ENCODE measurements at places on chromosomes 3 and 15. TPM values are rescaled to one million over a fixed set of nuclear protein-coding genes. Genes with fewer than 3 reads are reported as not detected.

DNA sequence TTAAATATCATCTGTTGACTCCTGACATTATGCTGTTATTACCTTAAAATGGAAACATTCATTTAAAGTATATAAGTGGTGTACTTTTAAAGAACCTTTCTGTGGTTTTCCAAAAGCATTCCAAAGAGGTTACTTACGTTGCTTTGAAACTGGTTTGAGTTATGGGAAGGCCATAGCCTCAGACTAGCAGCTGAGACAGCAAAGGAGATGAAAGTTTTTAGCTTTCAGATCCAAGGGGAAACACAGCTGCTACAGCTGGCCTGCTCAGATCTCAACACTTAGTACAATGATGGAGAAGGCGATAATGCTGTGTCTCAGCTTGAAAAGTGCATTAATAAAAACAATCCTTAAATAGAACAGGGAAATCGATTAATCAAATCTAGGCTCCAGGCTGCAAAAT, 921.1 kb downstream of the ROBO1 start:
- H3K4me1 ChIP-seq: peaks cover 15% of the 10 kb centered on the region
- peak; percentile 67 for DNase-seq
- no peaks in the 10 kb centered on the region for H3K36me3 ChIP-seq
- H3K27me3 ChIP-seq: no peaks in the 10 kb centered on the region
- H3K27ac ChIP-seq: no peak overlapping the region
- H3K4me3 ChIP-seq: no peak overlapping the region

DNA sequence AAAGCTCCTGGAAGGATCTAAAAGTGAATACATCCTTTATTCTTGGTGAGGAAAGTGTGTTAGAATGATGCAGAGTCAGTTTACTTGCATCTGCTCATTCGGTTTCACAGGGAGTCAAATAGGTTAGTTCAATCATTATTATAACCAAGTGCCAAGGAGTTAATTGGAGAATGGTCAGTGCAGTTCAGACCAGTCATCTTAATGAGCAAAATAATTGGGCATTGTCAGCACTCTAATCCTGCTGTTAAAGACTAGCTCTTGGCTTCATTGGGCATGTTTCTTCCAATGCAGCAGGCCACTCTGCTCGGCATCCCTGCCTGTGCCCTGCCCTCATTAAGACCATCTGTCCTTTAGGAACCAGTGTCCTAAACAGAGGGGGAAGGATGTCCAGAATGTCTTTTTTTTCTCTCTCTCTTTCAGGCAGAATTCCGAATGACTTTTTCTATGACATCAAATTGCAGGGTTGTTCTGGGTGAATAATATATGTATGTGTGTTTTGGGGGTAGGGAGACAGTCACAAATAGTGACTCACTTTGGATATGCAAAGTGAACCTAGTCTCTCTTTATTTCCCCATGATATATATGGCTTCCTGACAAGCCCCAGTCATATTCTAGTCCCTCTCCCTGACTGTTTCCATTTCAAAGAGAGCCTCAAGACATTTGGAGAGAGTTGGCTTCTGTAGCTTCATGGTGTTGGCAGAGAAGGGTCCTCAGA, 205.4 kb upstream of the TRIM42 start:
- no peak for DNase-seq
- H3K4me1 ChIP-seq: no peaks in the 10 kb centered on the region
- H3K27ac ChIP-seq: no peak overlapping the region
- no peak overlapping the region for H3K4me3 ChIP-seq

DNA sequence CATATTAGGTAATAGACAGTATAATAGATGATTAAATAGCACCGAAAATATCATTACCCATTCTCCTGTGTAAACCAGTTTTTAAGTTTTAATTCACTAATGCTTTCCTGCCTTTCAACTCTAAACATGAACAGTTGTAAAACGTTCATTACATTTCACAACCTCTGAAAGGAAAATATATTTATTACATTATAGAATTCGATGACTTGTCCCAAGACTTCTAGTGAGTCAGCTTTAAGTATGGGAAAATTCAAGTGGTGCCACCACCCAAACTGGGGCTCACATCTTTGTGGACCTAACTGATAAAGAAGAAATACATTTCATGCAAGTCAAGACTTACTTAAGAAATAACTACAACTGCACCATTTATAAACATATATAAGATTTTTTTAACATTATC, 2.0 kb downstream of the TRIM59 start:
- H3K36me3 ChIP-seq: no peaks in the 10 kb centered on the region
- DNase-seq: peak; percentile 77
- peaks cover 37% of the 10 kb centered on the region for H3K4me1 ChIP-seq
- peak overlapping the region; percentile 78 for H3K27ac ChIP-seq
- peak overlapping the region; percentile 83 for H3K4me3 ChIP-seq

DNA sequence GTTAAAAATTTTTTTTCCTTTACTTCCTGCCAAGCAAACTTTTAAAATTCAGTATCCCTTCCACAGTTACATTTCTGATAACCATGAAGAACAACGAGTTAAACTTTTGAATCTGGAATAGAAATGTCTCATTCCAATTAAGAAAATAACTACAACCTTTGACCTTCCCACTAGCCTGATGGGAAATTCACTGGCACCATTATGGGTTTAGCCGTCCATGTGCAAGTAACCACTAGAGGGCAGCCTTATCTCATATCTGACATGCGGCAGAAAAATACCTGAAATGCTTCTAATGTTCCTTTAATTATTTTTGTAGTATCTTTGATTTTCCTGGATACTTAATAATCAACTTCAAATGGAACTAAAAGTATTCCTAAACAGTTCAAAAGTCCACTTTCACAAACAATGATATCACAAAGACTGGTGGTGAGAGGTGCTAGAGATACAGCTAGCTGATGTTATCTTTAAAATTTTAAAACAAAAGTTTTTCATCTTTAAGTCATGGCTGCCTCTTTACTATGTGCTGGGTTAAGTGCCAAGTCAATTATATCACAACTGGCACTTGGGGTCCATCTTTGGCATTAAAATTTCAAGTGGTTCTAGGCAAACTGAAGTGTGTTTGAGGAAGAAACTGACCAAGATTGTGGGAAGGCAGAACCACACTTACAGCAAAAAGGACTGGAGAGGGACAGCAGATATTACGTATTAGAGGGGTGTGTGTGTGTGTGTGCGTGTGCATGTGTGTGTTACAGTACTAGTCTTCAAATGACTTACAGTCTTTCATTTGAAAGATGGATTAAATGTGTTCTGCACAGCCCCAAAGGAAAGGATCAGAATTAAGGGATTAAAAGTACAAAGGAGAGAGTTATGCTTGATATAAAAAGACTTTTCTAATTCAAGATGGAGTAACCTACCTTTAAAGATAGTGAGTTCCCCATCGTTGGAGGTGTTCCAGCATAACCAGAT, 107.1 kb upstream of the ICE2 start:
- peak; percentile 89 for DNase-seq
- no peak overlapping the region for H3K4me3 ChIP-seq
- H3K27me3 ChIP-seq: no peaks in the 10 kb centered on the region

DNA sequence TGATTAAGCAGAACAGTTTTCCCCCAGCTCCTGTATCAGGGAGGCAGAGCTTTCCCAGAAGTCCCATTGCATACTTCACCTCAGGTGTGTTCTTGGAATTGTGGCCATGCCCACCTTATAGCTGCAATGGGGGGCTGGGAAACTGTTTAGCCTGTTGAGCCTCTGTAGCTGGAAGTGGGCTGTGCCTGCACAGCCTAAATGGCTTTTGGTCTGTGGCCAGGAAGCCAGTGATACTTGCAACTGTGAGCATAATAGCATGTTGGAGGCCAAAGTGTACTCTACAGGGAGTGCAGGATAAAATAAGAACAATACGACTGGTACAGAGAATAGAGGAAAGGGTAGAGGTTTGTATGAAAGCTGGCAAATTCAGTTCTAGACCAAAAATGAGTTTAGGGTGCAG, 248.5 kb downstream of the PTPRG start:
- peaks cover 18% of the 10 kb centered on the region for H3K4me1 ChIP-seq
- DNase-seq: no peak
- no peaks in the 10 kb centered on the region for H3K36me3 ChIP-seq
- H3K27ac ChIP-seq: no peak overlapping the region
- no peak overlapping the region for H3K4me3 ChIP-seq
- H3K27me3 ChIP-seq: no peaks in the 10 kb centered on the region

- H3K36me3 ChIP-seq: no peaks in the 10 kb centered on the region
- no peaks in the 10 kb centered on the region for H3K4me1 ChIP-seq
- H3K27ac ChIP-seq: no peak overlapping the region
- no peak overlapping the region for H3K4me3 ChIP-seq
Observed at GRCh38 chr3:153980252-153980590, 141.0 kb upstream of the ARHGEF26 start.

- H3K27me3 ChIP-seq: no peaks in the 10 kb centered on the region
- peak; percentile 90 for DNase-seq
- peak overlapping the region; percentile 56 for H3K4me3 ChIP-seq
- peaks cover 24% of the 10 kb centered on the region for H3K4me1 ChIP-seq
- no peaks in the 10 kb centered on the region for H3K36me3 ChIP-seq
Observed at GRCh38 chr3:133412183-133413132, 12.6 kb downstream of the BFSP2 start.

GRCh38 chr15:77119446-77119845, 48.5 kb upstream of the TSPAN3 start:
- H3K27me3 ChIP-seq: no peaks in the 10 kb centered on the region
- no peaks in the 10 kb centered on the region for H3K36me3 ChIP-seq
- peaks cover 21% of the 10 kb centered on the region for H3K4me1 ChIP-seq
- H3K4me3 ChIP-seq: no peak overlapping the region
- DNase-seq: no peak

DNA sequence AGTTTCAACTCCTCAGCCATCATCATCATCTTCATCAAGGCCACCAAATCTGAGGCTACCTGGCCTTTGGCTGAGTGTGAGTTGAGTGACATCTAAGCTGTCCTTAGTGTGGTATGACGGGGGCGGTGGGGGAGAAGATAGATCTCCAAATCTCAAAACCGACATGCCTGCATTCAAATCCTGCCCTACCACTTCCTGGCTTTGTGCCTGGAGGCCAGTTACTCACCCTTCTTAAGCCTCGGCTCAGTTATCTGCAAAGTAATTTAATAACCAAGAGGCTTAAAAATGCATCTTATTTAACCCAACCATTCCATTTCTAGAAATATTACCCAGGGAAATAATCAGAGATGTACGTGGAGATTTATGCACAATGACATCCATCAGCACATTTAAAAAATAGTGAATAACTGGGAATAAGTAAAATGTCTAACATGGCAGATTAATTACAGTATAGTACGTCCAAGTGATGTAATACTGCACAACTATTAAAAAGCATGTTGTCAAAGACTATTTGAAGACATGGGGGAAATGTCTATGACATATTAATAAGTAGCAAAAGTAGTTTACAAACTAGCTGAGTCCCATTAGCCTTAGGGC, 167.4 kb downstream of the NTRK3 start:
- no peak overlapping the region for H3K27ac ChIP-seq
- no peaks in the 10 kb centered on the region for H3K27me3 ChIP-seq
- H3K4me1 ChIP-seq: no peaks in the 10 kb centered on the region
- H3K36me3 ChIP-seq: no peaks in the 10 kb centered on the region

DNA sequence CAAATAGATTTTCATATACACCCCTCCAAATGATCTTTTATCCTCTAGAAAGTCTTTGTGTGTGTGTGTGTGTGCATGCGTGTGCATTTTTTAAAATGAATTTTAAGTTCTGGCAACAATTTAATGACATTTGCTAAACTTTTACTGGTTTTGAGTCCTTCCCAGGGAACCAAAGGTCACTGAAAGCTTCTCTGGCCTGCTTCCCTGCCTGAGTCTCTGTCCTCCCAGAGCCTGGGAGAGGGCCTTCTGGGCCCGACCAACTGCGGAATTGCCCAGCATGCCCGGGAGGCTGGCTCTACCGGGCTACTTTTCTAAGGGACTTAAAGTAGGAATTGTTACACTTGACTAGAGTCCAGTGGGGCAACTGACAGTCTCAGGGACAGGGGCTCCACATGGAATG, 7.4 kb upstream of the RBPMS2 start:
- no peak overlapping the region for H3K4me3 ChIP-seq
- no peaks in the 10 kb centered on the region for H3K27me3 ChIP-seq
- DNase-seq: no peak
- no peaks in the 10 kb centered on the region for H3K36me3 ChIP-seq
- no peak overlapping the region for H3K27ac ChIP-seq

The CCR3 gene
- total RNA-seq: not detected

The SNX4 gene
- total RNA-seq: 31.6 TPM

The CIDEC gene
- total RNA-seq: not detected
